ENCODE measurements at places on chromosomes 11 and 22.

DNA sequence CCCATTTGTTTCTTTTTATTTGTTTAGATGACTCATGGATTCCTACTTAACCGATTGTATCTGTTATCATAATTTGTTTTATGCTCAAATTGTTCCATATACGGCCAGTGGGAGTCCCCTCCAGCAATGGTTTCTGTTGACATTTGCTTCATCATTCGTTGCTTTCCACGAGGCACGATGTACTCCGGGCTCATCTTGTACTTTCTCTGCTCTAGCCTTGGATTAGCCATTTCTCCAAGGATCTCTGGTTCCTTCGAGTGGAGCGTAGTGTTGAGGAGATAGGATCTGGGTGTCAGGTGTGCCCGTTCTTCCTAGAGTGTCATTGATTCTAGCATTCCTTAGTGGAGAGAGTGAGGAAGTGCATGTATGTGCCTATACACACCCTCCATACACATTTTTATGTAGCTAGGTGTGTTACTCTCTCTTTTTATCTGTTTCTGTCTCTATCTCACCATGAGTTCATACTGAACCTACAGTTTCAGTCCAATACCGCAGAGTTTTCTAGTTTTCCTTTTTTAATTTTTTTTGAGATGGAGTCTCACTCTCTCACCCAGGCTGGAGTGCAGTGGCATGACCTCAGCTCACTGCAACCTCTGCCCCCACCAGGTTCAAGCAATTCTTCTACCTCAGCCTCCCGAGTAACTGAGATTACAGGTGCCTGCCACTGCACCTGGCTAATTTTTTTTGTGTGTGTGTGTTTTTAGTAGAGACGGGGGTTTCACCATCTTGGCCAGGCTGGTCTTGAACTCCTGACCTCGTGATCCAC, 31.4 kb downstream of the TECTA start:
- no peak for DNase-seq

- DNase-seq, result peak; percentile 96
Measured at GRCh38 chr11:65873318-65874156, 937 bp upstream of the EFEMP2 start.

DNA sequence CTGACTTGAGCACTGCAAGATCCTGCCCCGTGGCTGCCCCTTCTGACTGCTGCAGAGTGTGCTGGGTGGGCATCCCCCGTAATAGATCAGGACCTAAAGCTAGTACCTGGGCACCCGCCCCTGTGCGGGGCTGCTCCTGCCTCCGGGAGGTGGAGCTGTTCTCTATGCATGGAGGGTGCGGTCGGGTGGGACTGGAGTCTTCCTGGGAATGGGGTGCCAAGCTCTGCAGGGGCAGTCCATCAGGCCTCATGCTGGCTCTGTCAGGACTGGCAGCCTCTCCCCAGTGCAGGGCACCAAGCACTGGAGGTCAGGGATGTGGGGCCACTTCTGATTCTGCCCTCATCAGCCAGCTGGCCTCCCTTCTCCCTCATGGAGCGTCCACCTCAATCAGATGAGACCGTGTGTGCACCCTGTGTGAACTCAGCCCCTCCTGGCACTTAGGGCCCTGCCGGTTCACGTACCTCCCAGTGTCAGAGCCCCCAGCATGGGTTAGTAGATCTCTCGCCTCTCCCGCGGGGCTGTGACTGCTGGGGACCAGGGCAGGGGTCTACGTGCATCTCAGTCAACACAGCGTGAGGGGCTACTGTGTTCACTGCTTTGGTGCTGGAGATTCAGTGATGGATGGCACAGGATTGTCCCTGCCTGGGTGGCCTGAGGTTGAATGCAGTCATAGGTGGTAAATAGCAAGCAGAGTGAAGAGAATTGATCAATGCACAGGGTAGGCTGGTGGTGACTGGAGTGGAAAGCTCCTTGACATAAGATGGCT, 30.8 kb downstream of the MPPED1 start:
- no peak for DNase-seq

- no peak for DNase-seq
Measured at GRCh38 chr11:19345519-19345847, 104.7 kb upstream of the E2F8 start.

- no peak for DNase-seq
Measured at GRCh38 chr11:56916587-56916986, 72.1 kb upstream of the OR5AK2 start.

- no peak for DNase-seq
Measured at GRCh38 chr11:74506823-74507222, 13.3 kb upstream of the LIPT2 start.

DNA sequence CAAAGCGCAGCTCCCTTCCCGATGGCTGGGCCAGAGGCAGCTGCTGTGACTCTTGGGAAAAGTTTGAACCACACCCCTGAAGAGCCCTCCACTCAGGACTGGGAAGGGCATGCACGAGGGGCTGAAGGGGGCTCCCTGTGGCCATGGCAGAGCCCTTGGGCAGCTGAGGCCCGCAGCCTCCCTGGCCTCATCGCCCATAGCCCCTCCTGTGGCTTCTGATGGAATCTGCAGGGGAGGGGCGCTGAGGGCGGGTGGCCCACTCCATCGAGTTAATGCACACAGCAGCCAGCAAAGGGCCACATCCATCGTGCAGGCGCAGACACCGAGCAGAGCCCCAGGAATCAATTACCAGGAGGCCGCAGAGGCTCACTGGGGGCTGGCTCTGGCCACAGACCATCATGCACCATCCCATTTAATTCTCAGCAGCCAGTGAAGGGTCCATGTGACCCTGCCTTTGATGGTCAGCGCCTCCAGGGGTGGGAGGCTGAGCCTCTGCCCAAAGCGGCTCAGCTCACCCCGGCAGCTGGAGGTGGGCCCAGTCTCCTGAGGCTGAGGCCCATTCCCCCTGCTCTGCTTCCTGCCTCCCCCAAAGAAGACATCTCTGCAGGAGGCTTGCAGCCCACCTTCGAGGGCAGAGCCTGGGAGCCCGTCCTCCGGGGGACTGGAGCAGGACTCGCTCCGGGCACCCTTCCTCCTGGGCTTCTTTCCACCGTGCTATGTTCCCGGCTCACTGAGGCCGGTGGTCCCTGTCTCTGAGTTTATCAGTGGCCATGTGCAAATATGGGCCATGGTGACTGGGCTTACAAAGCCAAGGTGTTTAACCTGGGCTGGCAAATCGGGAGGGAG, 1410.2 kb downstream of the BRD1 start:
- no peak for DNase-seq

DNA sequence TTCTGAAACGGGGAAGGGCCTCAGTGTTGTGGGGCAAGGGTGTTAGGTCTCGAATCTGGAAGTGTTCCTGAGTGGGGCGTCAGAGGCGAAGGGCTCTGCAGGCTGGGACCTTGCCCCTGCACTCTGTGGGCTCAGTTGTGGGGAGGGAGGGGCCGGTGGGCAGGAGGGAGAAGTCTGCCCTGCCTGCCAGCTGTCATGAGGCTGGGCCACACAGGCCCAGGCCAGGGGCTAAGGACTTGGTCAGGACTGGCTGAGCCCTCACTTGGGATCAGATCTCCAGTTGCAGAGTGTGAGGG, at the start of gene CRACR2B:
Gene CRACR2B (plus strand): TSS at position 23 of the 296 bp plus-strand sequence. CDS start 689 bp downstream, outside the sequence.
- no peak for DNase-seq

DNA sequence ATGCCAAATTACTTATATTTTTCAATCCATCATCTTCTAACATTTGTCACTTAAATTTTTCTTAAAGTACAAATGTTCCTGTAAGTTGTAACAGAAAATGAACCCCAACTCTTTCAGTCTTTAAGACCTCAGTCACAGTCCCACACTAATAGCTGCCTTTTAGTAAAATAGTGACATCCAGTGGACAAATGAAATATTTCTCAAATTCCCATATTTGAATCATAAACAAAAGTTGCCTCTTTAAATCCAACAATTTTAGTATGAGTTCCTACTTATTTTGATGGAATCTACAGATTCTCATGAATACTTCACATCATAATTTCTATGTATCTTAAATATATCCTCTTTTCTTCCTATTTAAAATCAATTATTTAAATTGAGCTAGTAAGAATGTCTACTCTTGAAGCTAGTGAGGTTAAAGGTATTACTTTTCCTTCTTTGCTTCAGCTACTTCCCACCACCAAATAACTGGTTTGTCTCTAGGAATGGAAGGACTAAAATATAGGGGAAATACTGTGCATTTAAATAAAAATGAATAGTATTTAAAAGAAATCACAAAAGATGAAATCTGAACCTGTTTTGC, 9.2 kb downstream of the LIN7C start:
- peak; percentile 5 for DNase-seq

DNA sequence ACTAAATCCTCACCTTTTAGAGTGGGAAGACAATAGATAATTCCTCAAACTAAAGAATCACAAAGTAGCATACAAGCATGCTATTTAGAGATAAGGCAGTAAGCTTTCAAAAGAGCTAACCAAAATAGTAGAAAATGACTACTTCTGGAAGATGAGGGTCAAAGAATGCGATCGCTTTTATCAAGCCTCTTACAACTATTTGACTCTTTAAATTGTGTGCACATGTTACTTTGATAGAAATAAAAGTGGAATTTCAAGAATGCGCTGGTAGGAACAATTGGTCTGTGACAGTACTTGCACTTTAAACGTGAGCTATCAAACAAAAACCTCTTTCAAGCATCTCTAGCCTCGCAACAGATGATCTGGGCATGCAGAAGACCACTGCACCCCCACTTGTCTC, 97.3 kb downstream of the COMMD9 start:
- no peak for DNase-seq

GRCh38 chr11:114563077-114563476, 3.4 kb upstream of the NXPE1 start:
- DNase-seq, result no peak

DNA sequence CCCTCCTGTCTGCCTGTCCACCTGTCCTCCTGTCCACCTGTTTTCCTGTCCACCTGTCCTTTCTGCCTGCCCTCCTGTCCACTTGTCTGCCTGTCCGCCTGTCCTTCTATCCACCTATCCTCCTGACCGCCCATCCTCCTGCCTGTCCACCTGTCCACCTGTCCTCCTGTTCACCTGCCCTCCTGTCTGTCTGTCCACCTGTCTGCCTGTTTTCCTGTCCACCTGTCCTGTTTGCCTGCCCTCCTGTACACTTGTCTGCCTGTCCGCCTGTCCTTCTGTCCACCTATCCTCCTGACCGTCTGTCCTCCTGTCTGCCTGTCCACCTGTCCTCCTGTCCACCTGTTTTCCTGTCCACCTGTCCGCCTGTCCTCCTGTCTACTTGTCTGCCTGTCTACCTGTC, 682.8 kb downstream of the TBC1D22A start:
- no peak for DNase-seq

DNA sequence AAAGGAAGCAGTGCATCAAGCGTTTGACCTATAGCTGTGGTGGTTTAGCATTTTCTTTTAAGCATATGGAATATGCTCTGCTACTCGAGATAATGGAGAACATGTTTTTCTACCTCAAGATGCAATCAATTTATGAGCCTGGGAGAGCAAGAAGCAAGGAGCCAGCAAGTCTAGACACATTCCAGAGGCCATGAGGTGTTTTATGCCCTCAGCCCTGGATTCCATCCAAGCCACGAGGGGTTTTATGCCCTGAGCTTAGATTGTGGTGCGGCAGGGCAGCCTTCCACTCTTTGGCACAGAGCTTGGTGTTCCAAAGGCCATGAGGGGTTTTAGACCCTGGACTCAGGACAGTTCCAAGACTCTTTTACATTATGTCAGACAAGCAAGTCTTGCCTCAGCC, 11.7 kb upstream of the DNAJB13 start:
- DNase-seq, result no peak

GRCh38 chr11:105226766-105227165, 87.2 kb upstream of the CARD18 start:
- no peak for DNase-seq

DNA sequence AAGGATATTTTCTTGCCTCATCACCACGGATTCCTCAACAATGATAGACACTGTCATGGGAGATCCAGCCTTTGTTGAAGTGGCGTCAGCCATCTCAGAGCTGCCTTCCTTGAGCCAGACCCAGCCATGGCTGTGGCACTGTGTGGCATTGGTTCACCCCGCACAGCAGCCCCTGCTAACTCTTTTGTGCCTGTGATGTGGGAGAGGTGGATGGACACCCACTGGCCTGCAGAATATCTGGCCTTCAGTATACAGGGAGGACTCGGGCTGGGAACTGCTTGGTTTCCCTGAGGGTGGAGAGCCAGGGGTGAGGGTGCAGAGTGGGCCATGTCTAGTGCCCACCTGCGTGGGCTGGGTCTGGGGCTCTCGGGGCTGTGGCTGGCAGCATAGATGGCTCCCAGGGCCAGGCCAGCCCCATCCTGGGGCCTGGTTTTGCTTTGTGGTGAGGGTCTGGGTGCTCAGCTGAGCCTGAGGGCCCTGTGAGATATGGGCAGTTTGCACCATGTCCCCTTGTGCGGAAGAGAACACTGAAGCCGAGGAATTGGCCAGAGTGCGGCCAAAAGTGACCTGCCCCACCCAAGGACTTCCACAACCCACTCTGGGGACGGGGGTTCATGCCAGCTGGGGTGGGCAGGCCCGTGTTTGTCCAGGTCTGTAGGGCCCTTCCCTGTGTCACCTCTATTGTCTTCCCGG, 6.1 kb downstream of the CLDN5 start:
- no peak for DNase-seq

Data from central memory CD4-positive, alpha-beta T cell (primary cell).